ENCODE measurements at places on chromosomes 7 and 10. TPM values are rescaled to one million over a fixed set of nuclear protein-coding genes. Genes with fewer than 3 reads are reported as not detected.

GRCh38 chr7:95730493-95731280, 41.7 kb upstream of the DYNC1I1 start:
- no peak for DNase-seq

- DNase-seq, result peak; percentile 38
Measured at GRCh38 chr7:84231157-84231556, 36.6 kb upstream of the SEMA3A start.

TRIM50 gene
- total RNA-seq, result not detected

GRCh38 chr10:21888959-21889358, 114.6 kb downstream of the DNAJC1 start:
- peak; percentile 31 for DNase-seq

GRCh38 chr10:8962249-8962648, 907.8 kb downstream of the GATA3 start:
- DNase-seq, result no peak

GRCh38 chr10:79925614-79926013, 23.3 kb downstream of the SFTPD start:
- DNase-seq, result no peak

CEP55 gene
- 18.7 TPM for total RNA-seq

DNA sequence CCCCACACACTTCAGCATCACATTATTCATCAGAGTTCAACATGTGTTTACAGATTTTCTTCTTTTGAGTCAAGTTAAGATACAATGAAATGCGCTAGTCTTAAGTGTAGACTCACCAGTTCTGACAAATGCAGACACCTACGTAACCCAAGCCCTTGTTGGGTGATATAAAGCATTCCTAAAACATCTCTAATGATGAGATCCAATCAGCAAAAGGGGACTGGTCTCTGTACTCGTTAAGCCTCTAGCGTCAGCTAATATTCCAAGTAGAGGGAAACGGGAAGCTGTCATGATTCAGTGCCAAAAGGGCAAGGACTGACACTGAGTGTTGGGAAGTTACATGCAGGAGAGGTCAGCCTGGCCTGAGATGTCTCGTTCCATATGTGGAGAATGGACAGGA, 38.7 kb upstream of the TRIL start:
- peak; percentile 24 for DNase-seq

PIP gene
- total RNA-seq, result not detected

SLC39A12 gene
- total RNA-seq, result under 0.01 TPM

GPR15LG gene
- total RNA-seq, result not detected

- no peak for DNase-seq
Measured at GRCh38 chr7:51328351-51328801, 11.8 kb upstream of the COBL start.

OR13A1 gene
- not detected for total RNA-seq

GRCh38 chr10:124221356-124222317, 128.2 kb upstream of the CHST15 start:
- DNase-seq, result peak; percentile 92

All from lung microvascular endothelial cell (primary cell).